ENCODE measurements at places on chromosomes 3 and 15.

DNA sequence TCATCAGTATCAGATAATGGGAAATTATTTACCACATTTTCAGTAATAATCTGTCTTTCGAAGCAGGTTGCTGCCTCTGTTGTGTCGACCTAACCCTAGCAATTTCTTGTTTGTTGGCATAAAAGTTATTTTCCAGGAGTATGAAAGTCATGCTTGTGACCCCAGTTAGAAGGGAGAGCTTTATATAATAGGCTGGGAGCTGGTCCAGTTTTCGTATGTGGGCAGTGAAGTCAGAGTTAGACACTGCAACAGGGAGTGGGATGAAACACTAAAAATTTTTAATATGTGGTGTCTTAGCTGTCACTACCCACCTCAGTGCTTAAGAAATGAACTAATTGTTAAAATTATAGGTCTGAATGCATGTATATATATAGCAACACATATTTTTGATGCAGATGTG is 348.5 kb downstream of the FEZF2 start:
- DNase-seq = no peak

DNA sequence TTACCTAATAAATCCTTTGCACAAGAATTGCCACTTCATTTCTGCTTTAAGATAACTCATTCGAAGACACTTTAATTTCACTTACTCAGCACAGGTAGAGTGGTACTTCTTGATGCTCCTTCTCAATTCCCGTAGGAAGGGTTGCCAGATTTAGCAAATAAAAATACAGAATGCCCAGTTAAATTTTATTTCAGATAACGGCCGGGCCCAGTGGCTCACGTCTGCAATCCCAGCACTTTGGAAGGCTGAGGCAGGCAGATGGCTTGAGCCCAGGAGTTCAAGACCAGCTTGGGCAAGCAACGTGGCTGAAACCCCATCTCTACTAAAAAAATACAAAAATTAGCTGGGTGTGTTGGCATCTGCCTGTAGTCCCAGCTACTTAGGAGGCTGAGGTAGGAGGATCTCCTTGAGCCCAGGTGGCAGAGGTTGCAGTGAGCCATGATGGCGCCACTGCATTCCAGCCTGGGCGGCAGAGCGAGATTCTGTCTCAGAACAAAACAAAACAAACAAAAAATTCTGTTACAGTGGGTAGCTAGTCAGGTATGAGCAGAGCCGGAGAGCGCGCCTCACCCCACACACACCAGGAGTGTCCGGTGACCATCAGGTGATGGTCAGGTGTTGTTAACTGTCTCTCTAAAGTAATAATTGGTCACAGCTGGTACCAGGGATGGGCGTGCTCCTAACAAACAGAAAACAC is 92.8 kb downstream of the DNAH12 start:
- no peak for DNase-seq

GRCh38 chr15:78714890-78715289 is 73.9 kb upstream of the CHRNB4 start:
- no peak for DNase-seq

- DNase-seq = no peak
Observed at GRCh38 chr15:85947936-85948335, 131.7 kb upstream of the AGBL1 start.

- no peak for DNase-seq
Observed at GRCh38 chr3:47579875-47580274, 1.2 kb upstream of the CSPG5 start.

DNA sequence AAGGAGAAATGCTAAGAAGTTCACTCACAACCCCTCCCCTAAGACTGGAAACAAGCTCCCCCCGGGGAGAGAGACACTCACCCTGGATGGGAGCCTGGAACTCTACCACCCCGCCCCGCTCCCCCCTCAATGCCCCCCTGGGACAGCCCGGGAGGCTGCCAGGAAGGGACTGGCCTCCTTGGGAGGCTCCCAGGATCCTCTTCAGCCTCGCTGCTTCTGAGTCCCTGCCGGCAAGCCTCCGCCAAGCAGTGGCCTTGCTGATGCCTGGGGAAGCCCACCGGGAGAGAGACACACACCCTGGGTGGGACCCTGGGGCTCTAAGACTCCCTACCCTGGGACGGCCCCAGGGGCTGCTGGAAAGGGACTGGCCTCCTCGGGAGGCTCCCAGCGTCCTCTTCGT is 33.4 kb downstream of the CPEB1 start:
- DNase-seq = no peak
